ENCODE measurements at places on chromosomes 3 and 15.

- DNase-seq, result no peak
These were observed 35.3 kb downstream of the CEP152 start for GRCh38 chr15:48775546-48775945.

DNA sequence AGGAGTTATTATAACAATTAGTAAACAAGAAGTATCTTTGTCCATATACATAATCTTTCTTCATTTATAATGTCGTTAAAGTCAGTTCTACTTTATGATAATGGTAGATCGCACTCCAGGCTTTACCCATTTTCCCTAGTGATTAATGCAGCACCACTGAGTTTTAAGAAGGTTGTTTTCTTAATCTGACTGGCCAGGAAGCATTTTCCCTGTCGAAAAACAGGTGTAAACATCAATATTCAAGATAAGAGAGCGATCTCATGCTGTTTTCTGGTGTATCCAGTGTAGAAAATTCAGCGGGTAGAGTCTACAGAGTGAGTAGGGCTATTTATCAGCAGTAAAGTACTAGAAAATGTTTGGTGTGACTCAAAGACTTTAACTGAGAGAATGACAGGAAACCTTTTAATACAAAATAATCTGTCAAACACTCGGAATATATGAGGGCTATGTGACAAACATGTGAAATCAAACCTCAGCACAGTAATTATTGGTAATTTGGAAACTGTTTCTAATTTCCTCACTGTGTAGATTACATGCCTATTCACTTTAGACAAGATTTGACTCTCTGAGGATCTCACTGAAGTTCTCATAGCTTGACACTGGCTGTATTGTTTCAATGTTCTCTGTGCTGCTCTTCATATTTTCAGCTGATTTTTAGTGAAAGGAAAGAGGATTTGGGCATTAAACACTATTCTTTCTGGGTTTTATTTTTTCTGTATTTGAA is 1013.2 kb downstream of the VGLL3 start:
- no peak for DNase-seq

DNA sequence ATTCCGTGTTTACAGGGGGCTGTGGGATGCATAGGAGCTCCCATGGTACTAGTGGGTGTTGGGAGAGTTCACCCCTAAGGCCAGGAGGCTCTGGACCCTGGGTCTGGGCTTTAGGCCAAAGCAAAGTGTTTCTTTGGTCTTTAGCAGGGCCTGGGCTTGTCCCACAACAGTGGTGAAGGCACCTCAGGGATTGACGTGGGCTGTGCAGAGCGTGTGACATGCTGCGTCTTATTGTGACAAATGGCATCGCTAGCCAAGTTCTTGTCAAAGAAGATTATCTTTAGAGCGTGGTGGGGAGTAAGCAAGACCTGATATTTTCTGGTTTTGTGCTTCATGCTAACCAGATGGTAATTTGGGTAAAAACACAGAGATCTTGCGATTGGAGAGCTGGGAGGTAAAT is 170.1 kb downstream of the APBA2 start:
- no peak for DNase-seq

- DNase-seq, result no peak
These were observed 47.1 kb downstream of the DAPK2 start for GRCh38 chr15:63999177-63999576.

GRCh38 chr3:176954517-176954916 is 242.8 kb downstream of the TBL1XR1 start:
- DNase-seq, result no peak

DNA sequence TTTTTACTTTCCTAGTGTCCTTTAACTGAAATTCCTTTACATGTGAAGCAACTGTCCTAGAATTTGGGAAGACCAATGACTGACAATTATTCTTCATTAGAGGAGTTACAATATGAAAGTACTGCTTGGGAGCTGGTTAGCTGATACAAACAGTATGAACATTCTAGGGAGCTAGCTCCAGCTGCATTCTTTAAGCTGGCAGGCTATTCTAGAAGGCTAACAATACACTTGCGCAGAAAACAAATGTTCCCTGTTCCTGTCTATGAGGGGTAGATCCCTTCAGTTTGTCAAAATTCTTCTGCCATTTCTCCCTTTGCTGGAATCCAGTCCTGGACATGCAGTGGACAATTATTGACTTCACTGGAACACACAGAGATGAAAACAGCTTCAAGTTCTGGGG is 60.2 kb upstream of the NANOGP8 start:
- DNase-seq, result no peak

GRCh38 chr3:176469694-176470205 is 727.5 kb downstream of the TBL1XR1 start:
- DNase-seq, result no peak

- no peak for DNase-seq
These were observed 159.0 kb upstream of the NUDT16 start for GRCh38 chr3:131222599-131222998.

DNA sequence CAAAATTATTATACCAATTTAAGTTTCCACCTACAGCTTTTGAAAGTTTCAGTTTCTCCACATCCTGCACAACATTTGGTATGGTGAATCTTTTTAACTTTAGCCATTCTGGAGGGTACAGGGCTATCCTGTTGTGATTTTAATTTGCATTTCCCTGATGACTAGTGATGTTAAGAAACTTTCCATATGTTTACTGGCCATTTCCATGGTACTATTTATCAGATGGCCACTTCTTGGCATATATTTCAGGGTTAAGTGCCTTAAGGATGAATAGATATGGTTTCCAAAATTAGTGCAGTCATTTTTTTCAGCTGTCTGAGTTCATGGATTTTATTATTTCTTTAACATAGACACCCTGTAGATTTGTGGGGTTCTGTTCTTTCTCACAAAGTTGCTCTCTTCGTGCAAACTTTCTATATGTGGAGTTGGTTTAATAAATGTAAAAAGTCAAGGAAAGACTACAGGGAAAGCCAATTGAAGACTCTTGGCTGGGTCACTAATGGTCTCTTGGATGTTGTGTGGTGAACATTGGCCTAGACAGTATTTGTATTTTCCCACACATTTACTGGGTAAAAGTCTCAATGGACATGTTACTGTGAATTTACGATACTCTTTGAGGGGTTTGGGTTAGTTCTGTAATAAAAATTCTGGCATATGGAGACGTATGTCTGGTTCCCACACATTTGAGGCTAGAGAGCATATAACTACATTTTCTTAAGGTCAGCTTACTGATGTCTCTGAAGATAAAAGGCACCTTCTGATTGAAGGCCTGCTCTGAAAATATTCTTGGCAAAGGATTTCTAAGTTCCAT is 147.5 kb upstream of the PDZRN3 start:
- no peak for DNase-seq

- no peak for DNase-seq
These were observed 47.4 kb downstream of the MRPL46 start for GRCh38 chr15:88419830-88420229.

DNA sequence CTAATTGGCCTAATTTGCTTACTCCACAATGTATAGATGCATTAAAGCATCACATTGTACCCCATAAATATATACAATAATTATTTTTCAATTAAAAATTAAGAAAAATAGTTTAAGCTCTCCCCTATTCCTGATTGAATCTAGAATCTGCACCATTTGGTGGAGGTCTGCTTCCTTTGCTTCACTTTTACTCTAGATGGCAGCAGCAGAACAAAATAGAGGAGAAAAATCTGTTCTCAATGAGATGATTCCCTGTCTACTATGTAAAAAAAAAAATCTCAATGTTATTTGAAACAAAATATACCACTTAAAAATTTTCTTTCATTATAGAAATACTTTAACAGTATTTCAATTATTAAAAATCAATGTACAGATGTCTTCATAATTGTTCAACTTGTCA is 109.6 kb upstream of the FXR1 start:
- no peak for DNase-seq

GRCh38 chr15:35603301-35603700 is 57.3 kb upstream of the DPH6 start:
- DNase-seq, result no peak
